ENCODE measurements at places on chromosomes 3 and 15.

DNA sequence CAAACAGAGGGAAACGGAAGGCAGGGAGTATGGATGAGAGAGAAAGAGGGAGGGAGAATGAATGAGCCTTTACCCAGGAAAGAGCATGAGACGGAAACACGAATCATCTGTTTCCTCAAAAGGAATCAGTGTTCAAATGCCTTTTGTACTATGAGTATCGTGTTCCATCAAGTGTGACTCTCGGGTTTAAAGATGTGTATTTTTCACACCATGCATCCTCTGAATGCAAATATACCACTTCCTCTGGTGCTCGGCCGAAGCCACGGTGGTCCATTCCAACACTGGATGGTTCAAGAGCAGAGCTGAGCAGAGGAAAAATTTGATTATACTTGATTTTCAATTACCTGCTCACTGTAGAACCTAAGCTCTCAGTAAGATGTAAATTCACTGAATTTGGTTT is 505.1 kb downstream of the MECOM start:
- no peak for DNase-seq

- no peak for DNase-seq
These were observed 400.8 kb upstream of the PROK2 start for GRCh38 chr3:72185549-72186399.

- no peak for DNase-seq
These were observed 9.2 kb upstream of the ACAN start for GRCh38 chr15:88794001-88794400.

- no peak for DNase-seq
These were observed 18.8 kb downstream of the CLASP2 start for GRCh38 chr3:33699275-33699674.

- no peak for DNase-seq
These were observed 387.8 kb downstream of the TUSC7 start for GRCh38 chr3:117097351-117097750.

- no peak for DNase-seq
These were observed 54.6 kb downstream of the TM4SF4 start for GRCh38 chr3:149529099-149529498.
